ENCODE measurements at places on chromosomes 5 and 9.

DNA sequence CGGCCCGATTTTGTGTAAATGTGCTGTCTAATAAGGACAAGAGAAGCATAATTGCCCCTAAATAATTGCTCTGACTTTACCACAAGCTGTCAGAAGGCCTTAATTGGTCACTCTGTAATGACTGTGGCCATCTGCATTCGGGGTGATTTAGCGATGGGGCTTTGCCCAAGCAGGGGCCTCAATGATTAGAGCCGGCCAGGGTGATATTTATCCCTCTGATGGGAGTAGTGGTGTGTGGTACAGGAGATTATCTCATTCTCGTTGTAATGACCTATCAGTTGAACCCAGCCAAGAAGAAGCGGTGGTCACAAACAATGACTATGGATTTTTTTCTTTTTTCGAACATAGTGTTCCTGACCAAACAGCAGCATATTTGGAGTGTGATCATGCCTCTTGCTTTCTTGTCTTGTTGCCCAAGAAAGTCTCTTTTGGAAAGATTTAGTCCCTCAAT lies 72.0 kb upstream of the SAP30L start:
- no peak for DNase-seq

GRCh38 chr9:132531710-132532570 lies 50.5 kb upstream of the BARHL1 start:
- DNase-seq, result no peak

GRCh38 chr5:36624277-36624676 lies 17.9 kb downstream of the SLC1A3 start:
- no peak for DNase-seq

DNA sequence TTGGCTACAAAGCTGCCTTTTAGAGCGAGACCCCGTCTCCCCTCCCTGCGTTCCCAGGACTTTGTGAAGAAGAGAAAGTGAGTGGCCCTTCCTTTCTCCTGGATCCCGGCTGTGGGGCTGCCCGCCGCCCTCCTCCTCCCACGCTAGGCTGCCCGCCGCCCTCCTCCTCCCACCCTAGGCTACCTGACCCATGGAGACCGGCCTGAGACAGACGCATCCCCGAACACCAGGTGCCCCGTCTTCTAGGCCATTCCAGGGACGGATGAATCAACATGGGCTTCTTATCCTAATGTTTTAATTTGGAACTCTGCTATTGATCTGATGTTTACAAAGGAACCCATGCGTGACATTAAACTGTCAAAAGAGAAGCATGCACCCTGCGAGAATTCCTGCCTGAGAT lies 117.3 kb upstream of the LPCAT1 start:
- DNase-seq, result no peak

GRCh38 chr9:94929369-94929756 lies 202.9 kb downstream of the AOPEP start:
- DNase-seq, result no peak

All from stimulated activated CD8-positive, alpha-beta memory T cell treated with anti-CD3 and anti-CD28 coated beads, Interleukin-7, amount 100 ng/mL, for 1 hour (primary cell).